Colonic mucosa (tissue), 4 donors: ENCODE measurements at places on chromosomes 2 and 18. TPM values are rescaled to one million over a fixed set of nuclear protein-coding genes. Genes with fewer than 3 reads are reported as not detected.
A peak's percentile ranks its signal among the peaks of the same experiment; 100 is the strongest.

- DNase-seq: peak; percentile 66
Observed at GRCh38 chr2:111659361-111660333, 224.3 kb downstream of the ANAPC1 start.

- DNase-seq: no peak
Observed at GRCh38 chr18:23220355-23220754, 85.1 kb downstream of the CABLES1 start.

- no peak for DNase-seq
Observed at GRCh38 chr2:98909317-98910211, 26.5 kb downstream of the CRACDL start.

DNA sequence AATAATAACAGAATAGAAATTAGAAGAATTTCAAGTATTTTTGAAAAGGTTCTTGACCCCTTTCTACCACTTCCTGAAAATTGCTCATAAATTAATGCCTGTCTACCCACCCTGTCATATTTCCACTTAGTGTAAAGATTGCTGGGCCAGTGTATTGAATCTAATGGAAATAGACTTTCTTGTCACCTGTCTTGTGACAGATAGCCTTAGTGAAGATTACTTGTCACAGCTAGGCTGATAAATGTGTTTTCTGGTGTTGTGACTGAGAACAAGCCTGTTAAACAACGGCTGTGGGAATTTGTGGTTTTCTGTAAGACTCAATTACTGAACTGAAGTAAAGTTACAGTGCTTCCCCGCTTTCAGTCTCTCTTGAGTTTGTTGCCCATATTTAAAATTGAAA, 37.0 kb downstream of the PIK3C3 start:
- DNase-seq: no peak

DNA sequence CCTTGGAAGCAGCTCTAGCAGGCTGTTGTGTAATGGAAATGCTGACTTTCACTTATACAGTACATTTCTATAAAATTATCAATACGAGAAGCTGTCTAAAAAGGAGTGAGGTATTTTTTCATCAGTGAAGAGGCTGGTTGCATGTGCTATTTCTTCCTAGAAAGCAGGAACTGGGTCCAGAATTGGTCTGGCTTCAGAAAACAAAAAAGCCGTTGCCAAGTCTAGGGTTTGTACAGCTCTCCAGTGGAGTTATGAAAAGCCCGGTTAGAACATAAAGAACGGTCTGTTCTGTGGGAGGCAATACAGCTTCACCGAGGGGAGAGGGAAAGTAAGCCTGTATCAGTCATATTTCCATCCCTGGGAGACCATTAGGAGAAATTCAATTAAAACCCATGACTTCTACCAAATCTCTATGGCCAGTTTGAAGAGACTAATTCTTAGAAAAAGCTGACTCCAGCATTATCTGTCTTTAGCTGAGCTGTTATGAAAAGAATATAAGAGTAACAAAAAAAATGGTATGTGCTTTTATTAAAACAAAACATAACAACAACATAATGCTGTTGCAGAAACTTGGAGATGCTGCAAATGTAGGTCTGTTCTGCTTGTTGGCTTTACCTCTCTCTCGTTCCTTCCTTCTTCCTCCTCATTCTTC, 217.0 kb downstream of the CMPK2 start:
- no peak for DNase-seq

GRCh38 chr2:26507932-26508331, 30.0 kb upstream of the OTOF start:
- DNase-seq: no peak

- no peak for DNase-seq
Observed at GRCh38 chr2:97739893-97740245, 26.5 kb downstream of the ZAP70 start.

- DNase-seq: no peak
Observed at GRCh38 chr2:159186462-159186861, 100.0 kb downstream of the WDSUB1 start.

- peak; percentile 78 for DNase-seq
Observed at GRCh38 chr2:73970850-73971471, 13.7 kb upstream of the TET3 start.

The IL1R2 gene
- total RNA-seq: 152 TPM

The NYAP2 gene
- 0.05 TPM for total RNA-seq

The REG3G gene
- total RNA-seq: not detected

The AQP12A gene
- 20.5 TPM for total RNA-seq

The DSG4 gene
- 0.16 TPM for total RNA-seq

The SNED1 gene
- total RNA-seq: 4.6 TPM

The MC5R gene
- not detected for total RNA-seq

The PSMA8 gene
- not detected for total RNA-seq
